NCI-H1694 (cell line): ENCODE measurements at places on chromosomes 1 and 21.

- no peak for DNase-seq
Observed at GRCh38 chr1:196732526-196732925, 42.1 kb upstream of the CFHR3 start.

GRCh38 chr1:57696904-57697303 lies 273.0 kb upstream of the DAB1 start:
- DNase-seq: no peak

DNA sequence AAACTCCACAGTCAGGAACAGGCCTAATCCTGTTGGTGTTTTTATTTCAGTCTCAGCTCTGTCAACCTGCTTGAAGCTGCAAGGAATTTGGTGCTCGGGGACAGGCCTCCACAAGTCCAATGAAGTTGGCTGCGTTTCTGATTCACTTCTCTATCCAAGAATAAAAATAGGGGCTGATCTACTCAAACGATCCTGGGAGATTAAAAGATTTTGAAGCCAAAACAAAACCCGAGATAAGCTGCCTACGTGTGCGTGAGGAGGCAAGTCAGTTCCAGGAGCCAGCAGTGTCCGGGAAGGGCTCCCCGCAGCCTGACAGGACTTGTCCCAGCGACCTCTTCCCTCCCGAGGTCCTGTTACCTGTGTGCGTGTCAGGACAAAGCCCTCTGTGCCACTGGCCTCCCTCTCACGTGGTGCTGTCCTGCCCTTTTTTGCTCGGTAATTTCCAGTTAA lies 98.0 kb downstream of the ETS2 start:
- DNase-seq: no peak

GRCh38 chr1:220157738-220158137 lies 63.8 kb downstream of the IARS2 start:
- DNase-seq: no peak

- DNase-seq: no peak
Observed at GRCh38 chr1:232586679-232587078, 43.3 kb downstream of the SIPA1L2 start.

DNA sequence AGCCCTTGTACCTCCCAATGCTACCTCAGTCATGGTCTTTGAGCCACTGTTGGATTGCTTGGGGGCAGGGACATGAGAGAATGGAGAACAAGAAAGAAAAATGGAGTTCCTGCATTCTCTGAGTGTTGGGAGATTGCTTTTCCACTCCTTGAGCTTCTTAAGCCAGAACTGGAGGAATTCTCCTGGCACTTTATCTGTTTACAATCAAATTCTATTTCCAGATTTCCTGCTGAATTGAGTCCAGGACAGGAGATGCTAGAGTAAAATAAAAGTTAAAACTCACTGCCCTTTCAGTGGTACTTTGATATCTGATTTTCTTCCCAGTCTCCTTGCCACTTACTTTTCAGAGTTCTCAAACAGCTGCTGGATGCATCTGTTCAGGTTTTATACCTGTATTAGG lies 24.4 kb upstream of the DEPDC1 start:
- DNase-seq: no peak

DNA sequence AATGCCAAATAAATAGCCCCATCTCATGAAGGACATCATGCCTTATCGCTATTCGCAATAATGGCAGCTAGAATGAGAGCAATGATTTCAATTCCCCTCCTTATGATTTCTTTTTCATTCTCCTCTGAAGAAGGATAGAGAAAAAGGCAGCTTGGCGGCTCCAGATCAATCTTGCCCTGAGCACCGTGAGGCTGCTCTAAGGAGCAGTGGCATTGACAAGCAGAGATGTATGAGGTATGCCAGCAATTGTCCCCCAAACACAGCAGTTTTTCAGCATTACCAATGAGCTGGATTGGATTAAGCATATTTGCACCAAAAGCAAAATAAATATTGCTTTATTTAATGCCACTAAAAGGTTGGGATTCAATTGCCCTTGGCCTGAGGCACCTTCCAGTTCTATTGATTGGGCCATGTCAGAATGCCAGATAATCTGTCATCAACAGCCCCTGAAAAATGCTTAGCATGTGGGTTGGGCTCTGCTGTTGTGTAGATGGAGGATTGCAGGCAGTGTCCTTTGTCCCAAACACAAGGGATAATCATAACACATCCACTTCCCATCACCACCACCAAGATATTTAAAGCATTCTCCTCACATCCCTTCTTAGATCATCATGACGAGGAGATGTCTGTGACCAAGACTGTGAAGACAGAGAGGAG lies 135.7 kb downstream of the BEND5 start:
- DNase-seq: no peak

DNA sequence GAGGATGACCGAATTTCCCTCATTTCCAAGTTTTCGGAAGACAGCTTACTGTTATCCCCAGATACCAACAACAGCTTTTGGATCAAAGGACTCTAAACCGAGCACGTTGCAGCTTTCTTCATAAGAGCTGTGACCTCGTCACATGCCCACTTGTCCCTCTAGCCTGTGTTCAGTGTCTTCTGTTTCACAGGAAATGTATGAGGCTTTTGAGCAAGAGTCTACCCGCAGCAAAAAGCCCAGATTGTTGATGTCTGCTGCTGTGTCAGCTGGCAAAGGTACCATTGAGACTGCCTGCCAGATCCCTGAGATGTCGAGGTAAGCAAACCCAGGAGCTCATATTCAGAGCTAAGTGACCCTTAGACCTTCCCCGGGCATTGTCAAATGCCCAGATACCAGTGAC lies 24.1 kb downstream of the CHI3L2 start:
- no peak for DNase-seq

- DNase-seq: no peak
Observed at GRCh38 chr1:92923664-92924063, 37.6 kb downstream of the DIPK1A start.

GRCh38 chr1:200103966-200104583 lies 76.6 kb downstream of the NR5A2 start:
- no peak for DNase-seq

DNA sequence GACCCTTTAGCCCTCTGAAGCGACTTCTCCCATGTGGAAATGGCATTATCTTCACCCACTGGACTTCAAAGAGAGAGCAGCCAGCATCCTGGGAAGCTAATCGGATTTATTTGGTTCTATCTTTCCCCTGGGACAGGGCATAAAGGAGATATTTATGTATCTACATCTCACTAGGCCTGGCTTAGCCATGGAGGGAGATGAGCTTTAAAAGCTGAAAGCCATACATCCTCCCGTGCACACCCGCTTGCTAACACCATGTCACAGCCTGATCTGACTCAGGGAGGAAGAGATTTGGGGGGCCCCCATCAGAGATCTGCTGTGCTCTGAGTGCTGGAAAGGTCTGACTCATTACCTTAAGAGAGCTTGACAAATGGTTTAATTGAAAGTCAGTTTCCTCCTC lies 155.9 kb downstream of the PLXNA2 start:
- DNase-seq: no peak

GRCh38 chr1:160167580-160167979 lies 16.2 kb downstream of the ATP1A4 start:
- no peak for DNase-seq

DNA sequence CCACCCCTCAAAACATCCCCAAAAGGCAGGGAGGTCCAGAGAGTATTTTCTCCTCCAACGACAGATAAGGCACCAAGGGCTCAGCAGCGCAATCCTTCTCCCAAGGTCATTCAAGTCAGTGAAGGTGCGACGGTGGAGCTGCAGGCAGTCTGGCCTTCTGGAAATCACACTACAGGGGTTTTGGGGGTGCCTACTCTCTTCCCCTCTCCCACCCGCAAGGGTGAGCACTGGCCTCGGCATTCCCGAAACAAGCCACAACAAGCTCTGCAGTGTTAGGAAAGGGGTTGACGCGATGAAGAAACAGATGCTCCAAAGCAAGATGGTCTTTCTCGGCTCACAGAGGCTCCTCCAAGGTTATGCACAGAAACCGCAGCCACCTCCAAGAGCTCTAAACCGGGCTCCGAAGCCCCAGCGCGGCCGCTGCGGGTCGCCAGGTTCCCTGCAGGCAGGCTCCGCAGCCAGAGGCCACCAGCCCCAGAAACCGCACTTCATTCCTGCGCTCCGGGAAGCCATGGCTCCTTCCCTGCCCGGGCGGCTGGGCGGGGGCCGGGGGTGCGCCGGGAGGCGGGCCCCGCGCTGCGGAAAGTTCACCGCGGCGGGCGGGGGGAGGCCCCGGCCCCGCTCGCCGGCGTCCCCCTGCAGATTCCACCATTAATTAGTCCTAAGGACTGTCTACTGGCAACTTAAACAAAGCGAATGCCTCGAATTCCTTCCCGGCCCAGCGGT lies 1.1 kb downstream of the LUZP1 start:
- no peak for DNase-seq

GRCh38 chr1:201708085-201708512 lies 120.9 kb upstream of the IPO9 start:
- DNase-seq: peak; percentile 63

DNA sequence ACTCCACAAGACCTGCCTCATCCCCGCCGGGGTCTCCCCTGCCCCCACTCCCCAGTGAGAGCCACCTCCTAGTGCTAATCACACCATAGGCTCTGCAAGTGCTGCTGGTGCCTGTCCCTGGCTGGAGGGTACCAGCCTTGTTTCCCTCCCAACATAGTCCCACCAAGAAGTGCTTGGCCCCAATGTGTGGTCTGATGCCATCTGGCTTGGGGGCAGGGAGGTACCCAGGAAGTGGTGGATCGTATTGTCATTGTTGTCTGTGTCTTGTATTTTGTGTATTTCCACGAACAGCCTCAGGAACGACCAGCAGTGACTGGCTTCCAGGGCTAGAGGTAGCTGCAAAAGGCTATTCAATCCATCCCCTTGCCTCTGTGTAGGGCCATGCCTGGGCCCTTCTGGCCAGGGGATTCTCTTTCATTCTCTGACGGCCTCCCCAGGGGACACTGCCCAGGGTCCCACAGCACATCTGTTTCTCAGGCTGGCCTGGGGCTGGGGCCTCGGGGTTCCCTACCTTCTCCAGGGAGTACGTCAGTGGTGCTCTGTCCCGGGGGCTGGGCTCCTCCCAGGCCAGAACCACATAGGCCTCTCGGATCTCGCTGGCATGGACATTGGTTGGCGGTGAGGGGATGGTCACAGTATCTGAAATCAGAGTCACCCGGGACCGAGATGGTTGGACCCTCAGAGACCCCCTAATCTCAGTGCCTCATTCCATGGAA lies 22.8 kb downstream of the MYOM3 start:
- DNase-seq: no peak
